ENCODE measurements at places on chromosomes 12 and 14.

GRCh38 chr12:102438047-102438826 is 42.1 kb downstream of the IGF1 start:
- no peak for DNase-seq

DNA sequence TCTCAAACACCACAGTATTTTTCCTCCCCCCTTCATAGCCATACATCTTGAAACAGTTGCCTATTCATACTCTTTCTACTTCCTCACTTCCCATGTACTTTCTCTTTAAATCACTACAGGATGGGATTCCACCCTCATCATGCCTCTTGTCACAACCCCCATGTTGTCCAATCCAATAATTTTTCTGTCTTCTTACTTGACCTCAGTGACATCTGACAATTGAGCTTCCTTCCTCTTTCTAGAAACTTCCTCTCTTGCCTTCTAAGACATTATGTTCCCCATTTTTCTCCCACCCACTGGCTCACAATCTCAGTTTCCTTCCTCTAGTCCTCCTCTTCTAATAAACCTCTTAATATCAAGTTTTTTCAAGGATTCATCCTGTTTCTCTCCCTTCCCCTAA is 5.3 kb downstream of the C2CD5 start:
- DNase-seq: no peak

- no peak for DNase-seq
Measured at GRCh38 chr14:90531497-90531896, 134.7 kb downstream of the CALM1 start.

- no peak for DNase-seq
Measured at GRCh38 chr12:53195516-53196420, 11.3 kb downstream of the ITGB7 start.

GRCh38 chr14:22464422-22465142 is 124.4 kb downstream of the DAD1 start:
- no peak for DNase-seq

DNA sequence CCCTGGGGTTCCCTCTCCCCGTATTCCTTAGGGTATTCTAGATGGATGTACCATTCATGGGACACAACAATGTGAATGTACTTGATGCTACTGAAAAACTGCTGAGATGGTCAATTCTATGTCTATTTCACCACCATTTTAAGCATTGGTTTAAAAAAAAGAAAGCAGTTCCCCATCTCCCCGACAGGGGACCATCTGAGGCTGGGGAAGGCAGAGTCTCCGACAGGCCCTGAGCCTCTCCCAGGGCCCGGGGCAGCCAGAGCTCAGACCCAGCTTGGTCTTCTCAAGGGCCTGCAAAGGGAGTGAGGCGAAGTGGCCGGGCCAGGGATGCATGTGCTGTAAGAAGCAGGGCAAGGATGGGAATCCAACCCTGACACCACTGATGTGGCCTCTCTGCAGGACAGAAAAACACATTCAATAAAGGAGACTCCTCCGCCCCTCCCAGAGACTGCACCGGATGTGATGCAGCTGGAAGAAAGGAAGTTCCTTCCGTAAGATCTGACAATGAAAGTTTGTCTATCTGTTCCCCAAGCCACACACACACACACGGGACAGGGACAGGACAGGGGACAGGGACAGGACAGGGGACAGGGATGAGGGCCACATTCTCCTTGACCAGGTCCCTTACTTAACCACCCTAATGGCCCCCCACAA is 234.1 kb downstream of the BCL11B start:
- no peak for DNase-seq

DNA sequence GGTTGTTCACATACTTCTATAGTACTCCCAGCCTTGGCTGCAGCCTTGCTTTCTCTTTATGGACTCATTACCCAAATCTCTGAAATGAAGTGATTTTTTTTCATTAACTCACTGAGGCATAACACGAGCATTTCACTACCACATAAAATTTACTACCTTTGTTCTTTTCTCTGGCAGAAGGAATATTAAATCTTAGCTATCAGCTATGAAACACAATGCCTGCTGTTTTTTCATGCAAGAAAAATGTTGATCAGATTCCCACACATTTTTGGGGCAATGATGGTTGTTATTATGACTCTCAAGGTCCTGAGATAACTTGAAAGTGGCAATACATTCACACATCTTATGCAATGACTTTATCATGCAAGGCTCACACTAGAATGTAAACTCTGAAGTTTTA is 225.3 kb upstream of the ATP2B1 start:
- DNase-seq: no peak

DNA sequence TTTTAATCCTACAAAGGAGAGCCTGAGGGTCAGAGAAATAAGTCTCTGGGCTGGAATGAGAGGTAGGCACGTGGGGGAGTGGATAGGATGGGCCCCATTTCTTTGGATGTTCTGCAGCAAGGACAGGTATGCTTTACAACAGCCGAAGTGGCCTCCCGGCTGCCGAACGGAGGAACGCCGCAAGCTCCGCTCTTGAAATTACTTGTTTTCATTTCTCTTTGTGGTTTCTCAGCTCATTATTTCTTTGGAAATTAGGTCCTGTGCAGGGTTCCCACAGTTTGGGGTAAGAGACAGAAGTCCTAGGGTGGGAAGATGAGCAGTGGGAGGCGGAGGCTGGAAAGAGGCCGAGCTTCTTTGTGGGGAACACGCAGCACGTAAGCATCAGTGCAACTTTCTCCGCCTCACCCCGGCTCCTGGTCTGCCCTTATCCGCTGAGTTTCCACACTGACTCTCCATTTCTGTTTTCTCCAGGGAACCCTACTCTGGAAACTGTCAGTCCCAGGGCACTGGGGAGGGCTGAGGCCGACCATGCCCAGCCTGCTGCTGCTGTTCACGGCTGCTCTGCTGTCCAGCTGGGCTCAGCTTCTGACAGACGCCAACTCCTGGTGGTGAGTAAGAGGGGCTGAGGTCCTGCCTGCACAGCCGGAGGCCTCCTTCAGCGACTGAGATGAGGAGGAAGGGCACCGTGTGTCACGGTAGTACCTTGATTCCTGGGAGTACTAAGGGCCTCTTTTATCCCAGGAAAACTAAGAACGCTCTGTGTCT is 2.0 kb downstream of the WNT5B start:
- DNase-seq: no peak

DNA sequence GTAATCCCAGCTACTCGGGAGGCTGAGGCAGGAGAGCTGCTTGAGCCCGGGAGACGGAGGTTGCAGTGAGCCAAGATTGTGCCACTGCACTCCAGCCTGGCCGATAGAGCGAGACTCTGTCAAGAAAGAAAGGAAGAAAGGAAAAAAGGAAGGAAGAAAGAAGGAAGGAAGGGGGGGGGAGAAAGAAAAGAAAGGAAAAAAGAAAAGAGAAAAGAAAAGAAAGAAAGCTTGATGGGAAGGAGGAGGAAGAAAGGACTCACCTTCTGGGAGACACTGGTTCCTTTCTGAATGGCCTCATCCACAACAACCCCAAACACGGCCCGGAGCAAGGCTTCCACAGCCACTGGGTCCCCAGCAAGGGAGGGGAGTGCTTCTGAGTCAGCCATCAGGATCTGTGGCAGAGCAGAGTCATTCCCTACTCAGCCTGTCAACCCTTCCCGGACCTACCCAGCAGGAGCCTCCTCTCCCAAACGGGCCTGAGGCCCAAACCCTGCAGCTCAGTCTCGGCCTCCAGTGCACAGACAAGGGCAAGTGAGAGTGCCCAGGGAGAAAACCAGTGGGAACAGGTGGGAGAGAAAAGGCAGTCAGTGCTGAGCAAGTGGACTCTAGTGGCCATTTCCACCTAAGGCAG is 7.3 kb upstream of the ZNF740 start:
- DNase-seq: no peak

DNA sequence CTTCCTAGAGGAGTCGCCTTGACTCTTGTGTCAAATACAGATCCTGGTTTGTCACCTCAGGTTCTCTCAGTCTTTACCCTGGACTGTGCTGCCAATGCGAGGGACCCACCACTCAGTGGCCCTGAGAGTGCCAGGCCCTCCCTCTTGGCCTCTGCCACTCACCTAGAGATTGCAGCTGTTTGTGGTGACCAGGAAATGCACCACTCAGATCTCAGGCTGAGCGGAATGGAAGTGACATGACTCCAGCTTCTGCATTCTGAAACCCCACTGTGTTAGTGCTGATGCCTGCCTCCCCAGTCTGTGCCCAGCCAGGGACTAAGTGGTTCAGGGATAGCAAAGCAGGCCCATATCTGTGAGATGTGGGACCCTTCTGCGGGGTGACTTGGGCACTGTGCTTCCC is 27.8 kb upstream of the NEDD1 start:
- no peak for DNase-seq

- DNase-seq: no peak
Measured at GRCh38 chr12:23906329-23906728, 43.1 kb downstream of the SOX5 start.

DNA sequence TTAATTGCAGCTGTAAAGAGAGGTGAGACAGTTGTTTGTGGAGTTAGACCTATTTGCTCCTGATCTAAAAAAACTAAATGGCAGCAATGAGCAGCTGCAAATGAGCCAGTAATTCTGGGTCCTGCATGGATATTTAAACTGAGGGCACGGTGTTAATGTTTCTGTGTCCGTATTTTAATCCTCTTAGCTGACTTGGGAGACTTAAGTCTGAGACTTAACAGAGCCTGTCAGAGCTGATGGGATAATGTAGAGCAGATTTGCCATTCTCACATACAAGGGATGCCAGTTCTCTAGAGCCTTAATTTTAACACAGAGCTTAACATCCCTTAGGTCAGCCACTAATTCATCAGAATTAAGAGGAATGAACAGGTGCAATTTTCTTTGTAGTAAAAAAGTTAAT is 178.6 kb upstream of the PDE3A start:
- DNase-seq: no peak

- DNase-seq: no peak
Measured at GRCh38 chr12:2944401-2945047, 14.7 kb upstream of the TEAD4 start.

GRCh38 chr12:43676183-43676813 is 82.3 kb downstream of the PUS7L start:
- DNase-seq: no peak
